ENCODE measurements at places on chromosomes 7 and 10.

GRCh38 chr7:34307540-34307939, 350.5 kb upstream of the NPSR1 start:
- no peak for DNase-seq

DNA sequence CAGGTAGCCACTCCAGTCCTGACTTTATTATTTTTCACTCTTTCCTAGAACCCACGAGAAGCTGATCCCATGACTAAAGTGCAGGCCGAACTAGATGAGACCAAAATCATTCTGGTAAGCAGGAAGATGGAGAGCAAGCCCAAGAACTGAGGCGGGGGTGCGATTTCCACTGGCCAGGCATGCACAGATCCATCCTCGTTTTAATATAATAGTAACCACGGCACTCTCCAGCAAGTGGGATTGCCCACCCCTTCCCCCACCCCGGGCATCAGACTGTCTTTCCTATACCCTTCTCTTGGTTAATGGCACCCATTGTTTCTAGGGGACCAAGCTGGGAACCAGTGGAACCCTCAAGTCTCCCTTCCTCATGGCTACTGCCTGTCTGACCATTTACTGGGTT, 7.3 kb downstream of the YKT6 start:
- DNase-seq: no peak

- DNase-seq: no peak
Measured at GRCh38 chr7:83267141-83267631, 104.5 kb upstream of the PCLO start.

DNA sequence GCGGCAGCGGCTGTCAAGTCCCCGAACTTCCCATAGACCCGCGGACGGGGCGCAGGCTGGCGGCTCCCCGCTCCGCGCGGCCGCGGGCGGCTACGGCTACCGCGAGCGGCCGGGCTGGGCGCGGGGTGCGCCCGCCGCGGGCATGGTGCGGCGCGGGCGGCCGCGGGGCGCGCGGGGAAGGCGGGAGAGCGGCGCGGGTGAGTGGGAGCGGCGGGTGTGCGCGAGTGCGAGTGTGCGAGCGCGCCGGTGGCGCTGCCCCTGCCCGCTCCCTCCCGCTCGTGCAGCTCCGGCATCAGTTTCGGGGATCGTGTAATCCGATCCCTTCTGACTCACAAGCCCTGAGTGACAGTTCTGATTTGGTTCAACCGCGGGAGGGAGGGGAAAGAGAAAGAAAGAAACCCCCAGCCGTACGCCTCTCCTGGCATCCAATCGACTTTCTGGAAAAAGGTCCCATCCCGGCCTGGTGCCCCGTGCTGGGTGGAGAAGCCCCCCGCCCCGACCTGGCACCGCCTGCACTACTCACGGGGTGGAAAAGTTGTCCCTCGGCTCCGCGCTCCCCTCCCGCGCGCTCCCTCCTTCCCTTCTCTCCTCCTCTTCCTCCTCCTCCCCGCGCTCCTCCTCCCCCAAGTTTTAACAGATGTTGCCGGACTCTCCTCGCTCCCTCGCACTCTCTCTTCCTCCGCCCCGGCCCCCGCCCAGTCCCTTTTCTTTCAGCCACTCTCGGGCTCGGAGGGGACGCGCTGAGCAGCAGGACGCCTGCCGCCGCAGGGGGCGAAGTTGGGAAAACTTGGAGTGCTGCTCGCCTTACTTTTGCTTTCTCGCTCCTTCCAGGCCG, at the start of gene GLI3:
Gene GLI3 (minus strand): TSS at position 234 of the 835 bp plus-strand sequence. CDS start 13,956 bp downstream, outside the sequence.
- peak; percentile 93 for DNase-seq

GRCh38 chr10:58268454-58268945, 462 bp upstream of the CISD1 start:
- DNase-seq: no peak

DNA sequence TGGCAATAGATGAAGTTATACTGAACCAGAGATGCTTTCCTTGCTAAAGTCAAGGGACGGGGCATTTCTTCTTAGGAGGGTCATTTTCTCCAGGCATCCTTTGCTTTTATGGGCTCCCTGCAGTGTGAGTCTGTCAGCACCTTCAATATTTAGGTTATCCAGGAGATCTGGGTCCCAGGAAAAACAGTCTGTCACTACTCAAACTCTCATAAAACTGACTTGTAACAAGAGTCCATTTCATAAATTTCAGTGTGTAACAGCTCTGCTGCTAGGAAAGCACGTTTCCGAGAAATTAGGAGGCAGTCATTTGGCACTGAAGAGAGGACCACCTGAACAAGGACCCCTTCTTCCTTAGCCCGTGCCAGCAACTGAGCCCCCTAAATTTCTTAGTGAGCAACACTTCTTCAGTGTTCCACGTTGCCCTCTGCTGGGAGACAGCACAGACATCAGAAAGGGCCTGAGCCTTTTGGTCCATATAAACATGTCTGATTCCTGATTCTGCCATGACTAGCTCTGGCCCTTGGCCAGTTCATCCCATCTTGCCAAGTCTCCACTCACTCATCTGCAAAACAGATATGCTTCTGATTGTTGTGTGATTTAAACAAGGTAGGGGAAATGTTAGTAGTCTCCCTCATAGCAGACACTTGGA, 7.2 kb downstream of the GCC1 start:
- DNase-seq: peak; percentile 81

GRCh38 chr10:22468570-22469320, 123.4 kb downstream of the SPAG6 start:
- no peak for DNase-seq

- DNase-seq: no peak
Measured at GRCh38 chr7:24405002-24405401, 121.0 kb downstream of the NPY start.

GRCh38 chr7:100888988-100889750, at the start of gene UFSP1:
TSS of gene UFSP1 (minus strand) at chr7:100889715. CDS start at chr7:100889271, 444 bp downstream.
- DNase-seq: no peak

DNA sequence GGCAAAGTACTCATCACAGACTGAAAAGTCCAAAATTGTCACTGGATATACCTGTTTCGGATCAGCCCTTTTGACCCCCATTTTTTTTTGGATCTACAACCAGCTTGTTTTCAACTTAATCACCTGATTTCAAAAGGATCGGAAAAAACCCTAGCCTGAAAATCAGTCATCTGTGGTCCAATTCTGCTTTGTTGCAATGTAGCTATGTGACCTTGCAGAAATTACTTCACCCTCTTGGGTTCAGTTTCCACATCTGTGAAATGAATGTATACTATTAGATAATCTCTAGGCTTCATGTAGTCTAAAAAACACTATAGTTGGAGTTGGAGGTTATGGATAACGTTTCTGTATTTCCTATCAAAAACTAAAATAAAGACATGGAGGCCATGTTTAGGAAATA, 37.1 kb downstream of the STEAP4 start:
- DNase-seq: no peak

DNA sequence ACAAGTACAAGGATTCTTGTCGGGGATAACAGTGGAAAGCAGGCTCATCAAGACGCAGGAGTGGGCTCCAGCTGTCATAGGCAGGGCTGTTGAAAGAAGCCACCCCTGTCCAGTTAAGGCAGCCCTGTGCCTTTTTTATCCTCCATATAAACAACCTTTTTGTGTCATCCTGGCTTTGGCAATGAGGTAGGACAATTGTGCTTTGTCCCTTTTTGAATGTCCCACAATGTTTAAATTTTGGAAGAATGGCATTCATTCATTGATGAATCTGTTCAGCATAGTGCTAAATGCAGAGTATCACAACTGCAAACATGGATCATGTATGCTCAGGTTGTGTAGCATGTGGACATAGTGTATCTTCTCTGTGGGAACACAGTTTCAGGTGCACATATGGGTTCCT, 66.7 kb downstream of the UBE3C start:
- no peak for DNase-seq

- DNase-seq: no peak
Measured at GRCh38 chr7:20785157-20786048, 1.3 kb downstream of the SP8 start.

DNA sequence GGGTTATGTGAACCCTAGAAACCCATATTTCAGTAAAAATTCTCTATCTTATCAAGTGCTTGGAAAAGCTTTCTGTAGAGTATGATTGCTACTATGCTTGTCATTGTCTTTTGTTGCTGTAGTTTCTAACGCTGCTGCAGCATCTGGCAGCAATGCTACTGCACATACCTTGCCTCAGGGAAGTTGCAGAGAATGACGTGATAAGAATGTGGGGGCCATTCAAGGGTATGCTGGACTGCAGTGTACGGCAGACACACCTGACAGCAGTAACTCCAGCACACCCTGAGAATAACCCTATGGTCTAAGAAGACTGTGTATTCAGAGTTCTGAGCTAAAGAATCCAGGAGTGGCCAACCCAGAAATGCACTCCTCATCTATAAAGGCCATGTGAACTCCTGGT, 20.5 kb downstream of the TRIM4 start:
- DNase-seq: no peak

DNA sequence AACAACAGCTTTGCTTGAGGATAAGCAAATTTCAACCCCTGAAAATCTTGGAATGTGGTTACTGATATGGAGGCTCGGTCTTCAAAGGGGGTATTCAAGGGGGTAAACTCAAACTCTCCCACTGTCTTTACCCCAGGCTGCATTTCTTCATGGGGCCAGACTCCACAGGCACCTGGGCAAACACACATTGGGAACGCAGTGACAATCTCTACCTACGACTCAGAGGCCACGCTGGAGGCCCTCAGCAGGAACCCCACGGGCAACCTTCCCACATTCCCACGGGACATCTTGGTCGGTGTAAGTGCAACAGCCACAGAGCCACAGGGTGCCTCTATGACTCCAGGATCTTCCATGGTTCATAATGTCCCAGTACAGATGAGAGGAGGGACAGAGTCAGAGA, 2.2 kb upstream of the INSIG1 start:
- no peak for DNase-seq

GRCh38 chr7:11648980-11649379, 183.0 kb downstream of the THSD7A start:
- DNase-seq: peak; percentile 55

- DNase-seq: peak; percentile 10
Measured at GRCh38 chr7:84663224-84663623, 468.6 kb upstream of the SEMA3A start.

- DNase-seq: no peak
Measured at GRCh38 chr7:103773726-103774125, 215.7 kb downstream of the RELN start.

- no peak for DNase-seq
Measured at GRCh38 chr10:79071396-79071923, 2.7 kb downstream of the ZMIZ1 start.

DNA sequence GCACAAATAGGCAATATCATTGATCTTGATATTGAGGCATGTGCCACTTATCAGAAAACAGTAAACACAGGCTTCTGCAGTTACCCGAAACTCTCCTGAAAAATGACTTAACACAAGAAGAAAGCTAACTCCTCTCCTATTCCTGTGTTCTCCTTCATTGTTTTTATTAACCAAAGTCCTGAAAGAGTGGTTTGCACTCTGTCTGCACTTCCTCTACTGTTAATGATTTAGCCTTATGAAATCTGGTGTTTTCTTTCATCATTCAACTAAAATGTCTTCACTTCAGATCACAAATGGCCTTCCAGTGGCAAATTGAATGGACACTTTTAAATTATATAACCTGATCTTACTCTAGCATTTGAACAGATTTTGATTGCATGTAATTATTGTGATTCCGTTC, 630.6 kb upstream of the PHF14 start:
- no peak for DNase-seq

DNA sequence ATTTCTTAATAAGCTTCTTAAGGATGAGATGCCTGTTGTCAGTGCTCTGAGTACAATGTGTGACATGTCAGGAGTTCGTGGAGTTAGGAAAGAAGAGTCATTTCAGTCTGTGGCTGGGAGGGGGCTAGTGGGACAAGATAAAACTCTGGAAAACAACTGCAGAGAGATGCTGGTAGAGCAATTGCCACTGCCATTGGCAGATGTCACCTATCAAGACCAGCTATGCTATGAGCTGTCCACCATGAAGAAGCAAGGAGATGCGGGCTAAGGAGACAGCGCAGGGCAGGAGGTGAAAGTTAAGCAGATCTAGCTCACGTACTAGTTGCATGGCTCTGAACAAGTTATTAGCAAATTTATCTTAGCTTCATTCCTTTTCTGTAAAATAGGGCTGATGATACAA, 756.7 kb downstream of the KCNMA1 start:
- DNase-seq: no peak

GRCh38 chr7:30799206-30799975, 28.2 kb downstream of the MINDY4 start:
- peak; percentile 99 for DNase-seq

GRCh38 chr10:110681023-110681681, 37.0 kb downstream of the RBM20 start:
- peak; percentile 24 for DNase-seq
